ENCODE measurements at places on chromosomes 3 and 15. TPM values are rescaled to one million over a fixed set of nuclear protein-coding genes. Genes with fewer than 3 reads are reported as not detected.

The STAB1 gene
- total RNA-seq, result 866 TPM

The ADAMTS9 gene
- 261 TPM for total RNA-seq

The OCA2 gene
- total RNA-seq, result not detected

The PYGO1 gene
- 1.5 TPM for total RNA-seq

The KCNMB3 gene
- 3.8 TPM for total RNA-seq

The C3orf70 gene
- 1.4 TPM for total RNA-seq

The TGM5 gene
- not detected for total RNA-seq

The ZIC4 gene
- total RNA-seq, result 2.2 TPM

The ZKSCAN7 gene
- 2.2 TPM for total RNA-seq

- DNase-seq, result no peak
- peaks cover 2% of the 10 kb centered on the region for H3K27me3 ChIP-seq
- no peaks in the 10 kb centered on the region for H3K36me3 ChIP-seq
Observed at GRCh38 chr3:65291448-65292125, 603.8 kb upstream of the ADAMTS9 start.

GRCh38 chr3:45988362-45988761 is 7.3 kb downstream of the FYCO1 start:
- H3K4me3 ChIP-seq, result no peak overlapping the region
- no peak for DNase-seq
- peaks cover 5% of the 10 kb centered on the region for H3K27me3 ChIP-seq
- H3K36me3 ChIP-seq, result no peaks in the 10 kb centered on the region
- no peak overlapping the region for H3K27ac ChIP-seq

- no peak overlapping the region for H3K27ac ChIP-seq
- DNase-seq, result no peak
- no peak overlapping the region for H3K4me3 ChIP-seq
- no peaks in the 10 kb centered on the region for H3K4me1 ChIP-seq
Observed at GRCh38 chr15:50390554-50391264, 33.5 kb upstream of the USP8 start.

GRCh38 chr3:89180334-89180733 is 72.9 kb downstream of the EPHA3 start:
- H3K4me1 ChIP-seq, result peaks cover 2% of the 10 kb centered on the region
- no peaks in the 10 kb centered on the region for H3K36me3 ChIP-seq
- no peak for DNase-seq

GRCh38 chr3:93923006-93923405 is 50.7 kb downstream of the PROS1 start:
- H3K27me3 ChIP-seq, result peaks cover 4% of the 10 kb centered on the region
- H3K27ac ChIP-seq, result no peak overlapping the region
- H3K4me3 ChIP-seq, result no peak overlapping the region
- H3K4me1 ChIP-seq, result no peaks in the 10 kb centered on the region
- DNase-seq, result no peak

GRCh38 chr3:148238421-148238821 is 459.3 kb upstream of the AGTR1 start:
- no peak for DNase-seq
- no peaks in the 10 kb centered on the region for H3K36me3 ChIP-seq
- H3K4me3 ChIP-seq, result no peak overlapping the region
- peaks cover 5% of the 10 kb centered on the region for H3K4me1 ChIP-seq

GRCh38 chr3:74127256-74127655 is 487.2 kb downstream of the CNTN3 start:
- DNase-seq, result no peak
- no peak overlapping the region for H3K4me3 ChIP-seq
- H3K36me3 ChIP-seq, result no peaks in the 10 kb centered on the region
- H3K4me1 ChIP-seq, result peaks cover 3% of the 10 kb centered on the region
- no peak overlapping the region for H3K27ac ChIP-seq
- no peaks in the 10 kb centered on the region for H3K27me3 ChIP-seq

DNA sequence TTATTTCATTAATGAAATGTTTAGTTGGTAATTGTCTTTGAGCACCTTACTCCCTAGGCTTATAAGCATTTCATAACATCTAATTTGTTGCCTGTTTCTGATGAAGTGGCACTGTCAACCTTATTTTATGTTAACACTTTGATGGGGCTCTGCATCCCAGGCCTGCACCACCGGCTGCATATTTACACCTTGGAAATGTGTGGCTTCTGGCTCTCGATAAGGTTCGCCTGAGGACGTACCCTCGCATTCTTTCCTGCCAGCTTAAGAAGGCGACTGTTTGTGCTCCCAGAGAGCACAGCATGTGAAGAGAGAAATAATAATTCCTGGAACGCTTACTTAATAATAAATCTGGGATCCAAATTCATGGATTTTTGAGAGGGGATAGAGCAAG is 763.3 kb upstream of the CFAP20DC start:
- no peak overlapping the region for H3K4me3 ChIP-seq
- peaks cover 9% of the 10 kb centered on the region for H3K4me1 ChIP-seq
- no peak for DNase-seq
- H3K27me3 ChIP-seq, result peaks cover 3% of the 10 kb centered on the region
- H3K27ac ChIP-seq, result no peak overlapping the region

DNA sequence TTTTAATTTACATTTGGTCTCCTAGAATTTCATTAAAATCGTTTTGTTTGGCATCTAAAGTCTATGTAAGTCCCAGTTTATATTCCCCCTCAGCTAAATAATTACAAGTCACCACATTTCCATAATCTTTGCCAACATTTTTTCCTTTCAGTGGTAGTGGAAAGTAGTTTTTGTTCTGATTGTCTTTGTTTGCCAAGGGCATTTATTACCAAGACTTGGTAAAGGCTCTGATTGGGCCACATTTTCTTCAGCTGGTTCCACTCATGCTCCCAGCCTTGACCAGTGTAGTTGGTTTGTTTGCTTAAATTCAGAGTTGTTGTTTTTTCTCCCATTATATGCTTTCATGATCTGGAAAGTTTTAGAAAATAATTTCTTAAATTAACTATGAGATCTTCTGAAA is 153.4 kb upstream of the MME start:
- no peak for DNase-seq
- no peaks in the 10 kb centered on the region for H3K4me1 ChIP-seq
- H3K4me3 ChIP-seq, result no peak overlapping the region
- H3K27ac ChIP-seq, result no peak overlapping the region
- H3K27me3 ChIP-seq, result no peaks in the 10 kb centered on the region
- no peaks in the 10 kb centered on the region for H3K36me3 ChIP-seq

- H3K4me1 ChIP-seq, result no peaks in the 10 kb centered on the region
- DNase-seq, result no peak
- H3K27me3 ChIP-seq, result no peaks in the 10 kb centered on the region
- no peak overlapping the region for H3K27ac ChIP-seq
- H3K4me3 ChIP-seq, result no peak overlapping the region
- H3K36me3 ChIP-seq, result no peaks in the 10 kb centered on the region
Observed at GRCh38 chr15:80526556-80527340, 122.6 kb downstream of the ARNT2 start.

- no peaks in the 10 kb centered on the region for H3K36me3 ChIP-seq
- DNase-seq, result no peak
- no peak overlapping the region for H3K4me3 ChIP-seq
- H3K27me3 ChIP-seq, result peaks cover 10% of the 10 kb centered on the region
Observed at GRCh38 chr15:75673426-75674235, 25.9 kb downstream of the SNX33 start.

GRCh38 chr15:93018574-93018973 is 70.4 kb downstream of the RGMA start:
- no peak overlapping the region for H3K27ac ChIP-seq
- DNase-seq, result no peak
- peaks cover 68% of the 10 kb centered on the region for H3K36me3 ChIP-seq
- H3K4me1 ChIP-seq, result peaks cover 5% of the 10 kb centered on the region

DNA sequence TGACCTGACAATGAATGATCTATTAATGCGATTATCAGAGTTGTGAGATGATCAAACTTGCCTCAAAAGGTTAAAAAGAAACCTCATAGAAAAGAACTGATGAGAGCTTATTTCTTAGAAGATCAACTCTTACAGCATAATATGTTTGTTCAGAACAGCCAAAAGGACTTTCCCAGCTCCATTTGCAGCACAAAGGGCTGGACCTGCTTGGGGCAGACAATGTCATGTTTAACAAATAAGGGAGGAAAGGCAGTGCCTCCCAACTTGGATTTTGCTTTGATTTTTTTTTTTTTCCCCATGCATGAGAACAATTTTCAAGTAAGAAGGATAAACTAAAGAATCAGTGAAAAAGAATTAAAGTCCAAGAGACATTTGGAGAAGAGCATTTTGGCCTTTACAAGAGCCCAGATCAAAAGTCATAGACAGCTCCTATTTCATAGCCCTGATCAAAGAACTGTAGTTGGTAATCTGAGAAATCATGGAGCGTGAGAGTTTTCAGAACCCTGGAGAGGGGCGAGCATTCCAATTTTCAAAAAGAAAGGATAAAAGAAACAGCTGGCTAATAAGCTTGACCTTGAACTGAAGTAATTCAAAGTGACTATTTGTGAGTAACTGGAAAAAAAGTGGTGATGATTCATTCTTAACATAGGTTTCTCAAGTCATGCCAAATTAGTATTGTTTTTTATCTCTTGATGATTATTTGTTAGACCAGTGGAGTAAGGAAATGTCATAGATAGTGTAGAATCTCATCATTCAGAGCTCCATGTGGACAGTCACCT is 136.0 kb upstream of the CFAP20DC start:
- no peaks in the 10 kb centered on the region for H3K36me3 ChIP-seq
- no peak overlapping the region for H3K4me3 ChIP-seq
- no peak for DNase-seq
- H3K27me3 ChIP-seq, result no peaks in the 10 kb centered on the region
- peaks cover 9% of the 10 kb centered on the region for H3K4me1 ChIP-seq

- no peaks in the 10 kb centered on the region for H3K27me3 ChIP-seq
- H3K4me3 ChIP-seq, result no peak overlapping the region
- no peak for DNase-seq
Observed at GRCh38 chr15:58423831-58424608, 7.8 kb upstream of the LIPC start.

- peaks cover 2% of the 10 kb centered on the region for H3K36me3 ChIP-seq
- no peak overlapping the region for H3K27ac ChIP-seq
- H3K27me3 ChIP-seq, result peaks cover 2% of the 10 kb centered on the region
- DNase-seq, result no peak
- H3K4me3 ChIP-seq, result no peak overlapping the region
Observed at GRCh38 chr3:60931452-60931851, 319.8 kb downstream of the FHIT start.

GRCh38 chr3:38549957-38550840 is 54.1 kb downstream of the EXOG start:
- no peak overlapping the region for H3K4me3 ChIP-seq
- DNase-seq, result no peak
- H3K27me3 ChIP-seq, result peaks cover 7% of the 10 kb centered on the region
- H3K36me3 ChIP-seq, result peaks cover 13% of the 10 kb centered on the region
- H3K27ac ChIP-seq, result no peak overlapping the region
- peaks cover 3% of the 10 kb centered on the region for H3K4me1 ChIP-seq

- H3K36me3 ChIP-seq, result peaks cover 8% of the 10 kb centered on the region
- peak overlapping the region; percentile 21 for H3K27ac ChIP-seq
- no peaks in the 10 kb centered on the region for H3K4me1 ChIP-seq
- peaks cover 1% of the 10 kb centered on the region for H3K27me3 ChIP-seq
- H3K4me3 ChIP-seq, result no peak overlapping the region
Observed at GRCh38 chr3:126433496-126434263, 39.0 kb downstream of the CFAP100 start.

DNA sequence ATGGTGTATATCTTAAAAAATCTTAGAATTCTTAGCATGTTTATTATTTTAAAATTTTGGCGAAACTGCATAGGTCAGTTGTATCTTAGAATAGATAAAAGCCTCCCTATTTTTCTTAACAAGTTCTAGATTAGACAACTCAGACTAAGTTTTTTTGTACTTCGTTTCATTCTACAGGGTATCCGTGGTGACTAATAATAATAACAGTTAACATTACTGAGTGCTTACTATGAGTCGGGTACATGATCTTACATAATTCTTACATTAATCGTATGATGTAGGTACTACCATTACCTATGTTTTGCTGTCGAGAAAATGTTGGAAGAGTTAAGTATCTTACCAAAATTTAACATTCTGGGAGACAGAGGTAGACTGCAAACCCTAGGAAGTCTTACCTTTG is 60.7 kb downstream of the UBE2E2 start:
- no peaks in the 10 kb centered on the region for H3K4me1 ChIP-seq
- H3K27ac ChIP-seq, result no peak overlapping the region
- peaks cover 2% of the 10 kb centered on the region for H3K27me3 ChIP-seq
- no peaks in the 10 kb centered on the region for H3K36me3 ChIP-seq
- no peak overlapping the region for H3K4me3 ChIP-seq

DNA sequence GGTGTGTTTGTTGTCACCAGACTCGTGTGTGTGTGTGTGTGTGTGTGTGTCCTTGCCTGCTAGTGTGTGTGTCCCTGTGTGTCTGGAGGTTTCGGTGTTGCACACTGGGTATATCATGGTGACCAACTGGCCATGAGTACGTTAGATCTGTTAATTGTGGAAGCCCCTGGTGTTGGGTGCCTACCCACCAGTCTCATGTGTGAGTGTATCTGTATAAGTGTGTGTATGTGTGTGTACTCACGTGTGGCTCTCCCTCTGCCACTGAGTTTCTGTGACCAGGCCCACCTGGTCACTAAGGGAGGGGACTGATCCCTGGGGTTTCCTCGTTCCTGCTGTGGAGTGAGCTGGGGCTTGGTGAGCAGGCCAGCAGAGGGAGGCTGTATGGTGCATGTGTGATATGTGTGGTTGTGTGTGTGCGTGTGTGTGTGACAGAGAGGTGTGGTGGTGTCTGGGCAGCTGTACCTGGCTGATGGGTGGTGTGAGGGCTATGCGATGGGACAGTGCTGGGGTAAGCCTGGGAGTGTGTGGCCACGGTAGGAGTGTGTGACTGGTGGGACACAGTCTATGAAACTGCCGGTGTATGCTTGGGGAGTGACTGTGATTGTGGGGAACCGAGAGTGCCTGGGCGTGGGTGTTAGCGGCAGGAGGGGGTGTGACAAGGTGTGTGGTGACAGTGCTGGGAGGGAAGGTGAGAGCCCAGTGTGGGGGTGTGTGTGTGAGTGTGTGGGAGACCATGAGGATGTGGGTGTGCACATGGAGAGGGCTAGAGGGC is 1.8 kb downstream of the PRKCD start:
- H3K36me3 ChIP-seq, result peaks cover 7% of the 10 kb centered on the region
- peak overlapping the region; percentile 86 for H3K4me3 ChIP-seq
- DNase-seq, result no peak
- H3K4me1 ChIP-seq, result peaks cover 36% of the 10 kb centered on the region
- peak overlapping the region; percentile 9 for H3K27ac ChIP-seq

GRCh38 chr3:162719684-162720341 is 1223.2 kb downstream of the OTOL1 start:
- peaks cover 5% of the 10 kb centered on the region for H3K4me1 ChIP-seq
- no peak overlapping the region for H3K4me3 ChIP-seq
- H3K27ac ChIP-seq, result no peak overlapping the region
- no peak for DNase-seq
- H3K36me3 ChIP-seq, result no peaks in the 10 kb centered on the region
- no peaks in the 10 kb centered on the region for H3K27me3 ChIP-seq

DNA sequence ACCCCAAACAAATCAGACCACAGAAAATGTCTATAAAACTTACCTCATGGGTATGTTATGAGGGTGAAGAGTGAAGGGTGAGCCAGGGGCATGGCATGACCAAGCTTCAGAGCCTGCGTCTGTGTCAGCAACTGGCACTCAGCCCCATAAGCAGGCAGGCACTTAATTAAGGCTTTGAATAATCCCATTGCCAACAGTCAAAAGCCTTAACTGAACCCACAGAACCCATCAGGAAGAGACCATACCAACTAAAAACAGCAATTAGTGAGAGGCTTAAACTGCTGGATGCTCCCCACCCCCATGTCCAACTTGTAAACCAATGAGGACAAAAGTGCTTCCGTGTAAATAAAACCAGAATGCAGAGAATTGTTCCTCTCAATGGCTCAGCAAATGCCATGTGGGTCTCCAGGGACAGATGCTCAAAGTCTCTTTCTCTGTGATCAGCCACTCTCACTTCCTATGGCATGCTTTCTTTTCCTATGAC is 126.0 kb downstream of the MYLK start:
- peaks cover 26% of the 10 kb centered on the region for H3K4me1 ChIP-seq
- DNase-seq, result no peak
- H3K36me3 ChIP-seq, result no peaks in the 10 kb centered on the region
- no peak overlapping the region for H3K27ac ChIP-seq
- H3K4me3 ChIP-seq, result no peak overlapping the region

Data from endothelial cell (in vitro differentiated cells).